ENCODE measurements at places on chromosomes 5 and 9.
A peak's percentile ranks its signal among the peaks of the same experiment; 100 is the strongest.

DNA sequence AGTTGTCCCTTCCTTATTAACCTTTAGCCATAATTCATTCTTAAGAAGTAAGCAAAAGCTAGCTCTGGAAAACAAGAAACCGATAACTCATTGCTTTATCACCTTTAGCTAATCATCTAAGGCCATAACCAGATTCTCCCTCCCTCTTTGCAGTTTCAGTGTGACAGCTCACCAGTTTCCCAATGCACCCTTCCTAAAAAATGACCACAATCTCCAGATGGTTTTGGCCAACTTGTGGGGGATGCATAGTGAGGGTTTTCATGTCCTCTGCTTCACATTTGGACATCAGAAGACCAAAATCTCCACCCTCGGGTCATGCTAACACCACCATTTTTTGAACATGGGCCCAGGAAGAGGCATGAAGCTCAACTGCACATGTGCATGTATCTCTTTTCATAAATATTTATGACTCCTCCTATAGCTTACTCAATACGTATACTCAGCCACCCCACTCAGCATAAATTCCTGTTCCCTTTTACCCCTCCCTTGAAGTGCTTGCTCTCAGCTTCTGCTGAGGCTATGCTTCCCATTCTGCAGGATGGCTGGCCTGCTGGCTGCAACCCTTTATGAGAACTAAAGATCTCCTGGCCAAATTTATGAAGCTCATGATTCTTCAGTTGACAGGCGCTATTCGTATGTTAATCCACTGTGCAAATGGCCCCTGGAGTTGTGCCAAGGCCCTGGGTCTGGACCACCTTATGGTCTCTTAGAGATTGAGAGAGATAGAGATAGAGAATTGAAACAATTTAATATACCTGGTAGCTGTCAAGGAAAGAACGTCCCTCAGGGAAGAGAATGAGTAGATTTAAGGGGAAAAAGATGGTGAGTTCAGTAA is 14.8 kb downstream of the PPP3R2 start:
- no peak for DNase-seq

DNA sequence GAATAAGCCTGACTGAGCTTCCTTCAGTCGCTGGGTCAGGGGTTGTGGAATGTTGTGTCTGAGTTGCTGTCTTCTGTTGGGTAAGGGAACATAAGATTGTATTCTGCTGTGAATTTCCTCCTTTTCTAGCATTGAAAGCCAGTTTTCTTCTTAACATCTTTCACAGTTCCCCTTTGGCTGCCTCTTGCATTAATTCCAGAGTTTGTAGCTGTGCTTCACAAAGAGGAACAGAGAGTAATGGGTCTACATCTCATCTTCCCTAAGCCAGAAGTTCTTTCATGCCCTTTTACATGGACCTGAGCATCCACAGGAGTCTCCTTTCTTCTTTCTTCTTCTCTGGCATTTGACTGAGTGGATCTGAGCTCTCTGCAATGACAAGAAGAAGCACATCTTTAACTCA is 686.8 kb downstream of the KCTD16 start:
- DNase-seq = no peak

DNA sequence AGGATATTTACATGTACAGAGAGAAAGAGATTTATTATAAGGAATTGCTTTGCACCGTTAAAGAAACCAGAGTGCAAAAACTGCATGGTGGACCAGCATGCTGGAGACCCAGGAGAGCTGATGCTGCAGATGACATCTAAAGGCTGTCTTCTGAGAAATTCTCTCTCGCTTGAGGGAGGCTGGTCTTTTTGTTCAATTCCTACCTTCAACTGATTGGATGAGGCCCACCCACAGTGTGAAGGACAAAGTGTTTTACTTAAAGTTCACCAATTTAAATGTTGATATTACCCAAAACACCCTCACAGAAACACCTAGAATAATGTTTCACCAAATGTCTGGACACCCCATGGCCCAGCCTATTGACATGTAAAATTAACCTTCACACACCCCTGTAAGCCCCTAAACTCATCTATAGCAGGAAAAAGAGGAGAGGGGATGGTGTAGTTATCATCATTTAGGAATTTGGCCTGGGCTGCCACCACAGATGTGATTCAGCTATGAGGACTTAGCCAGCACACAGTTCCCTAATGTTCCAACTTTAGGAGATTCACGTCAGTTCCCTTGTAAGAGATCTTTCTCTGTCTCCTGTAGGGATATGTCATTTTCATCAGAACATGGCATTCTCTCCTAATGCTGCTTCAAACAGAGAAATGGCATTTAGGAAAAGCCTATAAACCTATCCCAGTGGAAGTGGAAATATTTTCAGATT is 358.2 kb upstream of the TLE4 start:
- no peak for DNase-seq

- no peak for DNase-seq
These were observed 185.9 kb downstream of the AP3B1 start for GRCh38 chr5:78108564-78108963.

DNA sequence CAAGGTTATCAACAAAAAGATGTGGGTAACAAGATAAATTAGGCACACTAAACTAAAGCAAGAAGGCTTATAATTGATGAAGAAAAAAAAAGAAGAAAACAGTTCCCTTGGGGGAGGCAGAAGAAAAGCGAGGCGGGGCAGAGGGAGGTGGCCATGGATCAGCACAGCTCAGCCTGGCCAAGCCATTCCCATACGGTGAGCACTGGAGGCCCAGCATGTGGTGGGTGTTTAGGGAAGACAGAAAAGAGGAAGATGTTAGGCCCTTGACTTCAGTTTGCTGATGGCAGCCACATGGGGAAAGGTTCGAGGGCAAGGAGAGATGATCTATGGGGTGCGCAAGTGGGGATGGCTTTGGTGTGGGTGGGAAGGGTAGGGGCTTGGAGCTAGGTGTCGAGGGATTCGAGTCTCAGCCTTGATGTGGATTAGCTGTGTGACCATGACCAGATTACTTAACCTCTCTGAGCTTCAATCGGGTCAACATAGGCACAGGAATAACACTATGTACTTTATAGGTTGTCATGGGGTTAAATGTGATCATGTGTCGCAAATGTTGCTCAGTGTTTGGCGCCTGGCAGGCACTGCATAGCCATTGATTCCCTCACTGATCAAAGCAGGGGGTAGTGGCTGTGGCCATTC is 10.3 kb upstream of the STC2 start:
- no peak for DNase-seq

GRCh38 chr9:72537671-72538070 is 16.3 kb downstream of the TMC1 start:
- DNase-seq = no peak

DNA sequence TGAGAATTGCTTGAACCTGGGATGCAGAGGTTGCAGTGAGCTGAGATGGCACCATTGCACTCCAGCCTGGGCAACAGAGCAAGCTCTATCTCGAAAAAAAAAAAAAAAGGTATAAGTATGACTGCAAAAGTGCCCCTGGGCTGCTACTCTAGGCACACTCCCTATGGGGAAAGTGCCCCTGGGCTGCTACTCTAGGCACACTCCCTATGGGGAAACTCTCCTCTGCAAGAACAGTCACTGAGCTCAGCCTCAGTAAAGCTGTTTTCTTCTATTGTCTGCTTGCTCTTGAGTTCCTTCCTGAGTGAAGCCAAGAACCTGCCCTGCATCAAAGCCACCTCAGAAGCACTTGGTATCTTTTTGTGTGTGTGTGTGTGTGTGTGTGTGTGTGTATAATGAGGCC is 20.9 kb upstream of the TENT2 start:
- no peak for DNase-seq

DNA sequence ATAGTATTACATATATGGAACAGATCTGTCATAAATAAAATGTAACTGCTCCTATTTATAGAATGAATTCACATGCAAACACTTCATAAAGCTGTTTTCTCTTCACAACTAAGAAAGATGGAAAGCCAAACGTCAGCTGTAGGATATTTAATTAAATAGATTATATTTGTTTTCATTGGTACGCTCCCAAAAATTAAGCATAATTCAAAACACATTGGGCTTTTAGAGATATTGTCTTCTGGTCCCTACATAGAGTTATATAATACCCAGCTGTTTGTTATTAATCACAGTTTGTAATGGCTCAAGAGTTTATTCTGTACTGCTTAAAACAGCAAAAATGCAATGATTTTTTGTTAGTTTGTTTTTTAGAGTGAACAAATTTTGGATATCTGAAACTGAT is 61.2 kb downstream of the MRPS30 start:
- no peak for DNase-seq

GRCh38 chr5:7078901-7079300 is 317.0 kb upstream of the ADCY2 start:
- peak; percentile 46 for DNase-seq

- no peak for DNase-seq
These were observed 329.8 kb upstream of the PDE4D start for GRCh38 chr5:60223342-60223741.

DNA sequence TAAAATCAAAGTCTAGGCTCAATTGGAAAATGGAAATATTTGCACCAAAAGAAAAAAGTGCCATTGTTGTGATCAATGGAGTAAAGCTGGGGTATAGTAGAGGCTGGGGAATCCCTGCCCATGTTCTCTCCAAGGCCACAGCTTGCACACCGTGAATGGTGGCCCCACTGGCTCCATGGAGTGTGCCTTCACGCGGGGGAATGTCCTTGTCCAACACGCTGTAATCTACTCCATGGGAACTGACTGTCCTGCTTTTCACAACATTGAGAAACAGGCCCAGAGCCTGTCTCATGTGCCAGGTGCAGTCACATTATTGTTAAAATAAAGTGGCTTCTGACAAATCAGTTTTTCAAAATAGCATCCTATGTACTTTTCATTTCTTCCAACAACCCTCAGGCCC is 33.1 kb upstream of the ITGA2 start:
- DNase-seq = no peak

GRCh38 chr9:131478421-131478868 is 24.3 kb upstream of the POMT1 start:
- DNase-seq = no peak

DNA sequence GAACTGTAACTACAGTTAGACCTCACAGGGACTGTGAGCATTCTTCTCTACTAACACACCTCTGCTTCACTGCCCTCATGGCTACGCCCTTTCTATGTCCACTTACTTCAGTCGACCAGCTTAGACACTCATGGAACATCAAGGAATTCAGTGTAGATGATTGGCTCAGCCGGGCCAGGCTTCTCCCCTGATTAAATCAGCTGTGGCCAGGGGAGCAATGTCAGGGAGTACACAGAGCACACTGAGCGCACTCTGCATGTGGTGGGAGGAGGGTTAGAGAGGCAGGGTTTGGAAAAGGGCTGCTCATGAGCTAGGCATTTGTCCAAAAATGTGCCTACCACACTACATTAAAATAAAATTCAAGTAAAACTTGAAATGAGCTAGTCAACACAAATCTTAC is 400.5 kb downstream of the ARRDC3 start:
- DNase-seq = no peak

DNA sequence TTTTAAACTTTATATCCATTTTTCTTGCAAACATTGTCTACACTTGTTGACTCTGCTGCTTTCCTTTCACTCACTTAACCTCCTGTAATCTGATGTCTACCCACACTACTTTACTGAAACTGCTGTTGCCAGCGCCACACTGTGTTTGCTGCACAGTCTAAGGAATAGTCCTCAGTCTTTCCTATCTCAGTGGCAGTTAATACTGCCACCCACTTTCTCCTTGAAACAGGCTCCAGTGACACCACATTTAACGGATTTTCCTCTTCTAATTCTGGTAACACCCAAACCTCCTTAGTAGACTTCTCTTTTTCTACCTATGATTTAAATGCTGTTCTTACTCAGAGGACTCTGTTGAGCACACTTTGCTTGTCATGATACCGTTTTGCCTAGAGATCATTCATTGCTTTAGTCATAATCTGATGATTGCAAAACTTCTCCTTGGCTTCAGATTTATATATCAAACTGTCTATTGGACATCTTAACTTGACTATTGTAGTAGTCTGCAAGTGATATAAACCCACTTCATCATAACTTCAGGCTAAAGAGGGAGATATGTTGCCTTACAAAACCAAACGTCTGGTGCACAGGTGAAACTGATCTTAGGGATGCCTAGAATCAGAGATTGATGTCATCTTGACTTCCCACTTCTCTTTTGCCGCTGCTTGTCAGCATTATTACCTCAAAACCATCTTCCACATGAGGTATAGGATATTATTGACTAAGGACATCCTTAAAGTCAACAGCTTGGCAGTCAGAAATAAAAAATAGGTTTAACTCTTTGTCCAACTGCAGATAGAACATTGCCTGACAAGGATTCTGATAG is 94.1 kb downstream of the CDC42SE2 start:
- DNase-seq = no peak

DNA sequence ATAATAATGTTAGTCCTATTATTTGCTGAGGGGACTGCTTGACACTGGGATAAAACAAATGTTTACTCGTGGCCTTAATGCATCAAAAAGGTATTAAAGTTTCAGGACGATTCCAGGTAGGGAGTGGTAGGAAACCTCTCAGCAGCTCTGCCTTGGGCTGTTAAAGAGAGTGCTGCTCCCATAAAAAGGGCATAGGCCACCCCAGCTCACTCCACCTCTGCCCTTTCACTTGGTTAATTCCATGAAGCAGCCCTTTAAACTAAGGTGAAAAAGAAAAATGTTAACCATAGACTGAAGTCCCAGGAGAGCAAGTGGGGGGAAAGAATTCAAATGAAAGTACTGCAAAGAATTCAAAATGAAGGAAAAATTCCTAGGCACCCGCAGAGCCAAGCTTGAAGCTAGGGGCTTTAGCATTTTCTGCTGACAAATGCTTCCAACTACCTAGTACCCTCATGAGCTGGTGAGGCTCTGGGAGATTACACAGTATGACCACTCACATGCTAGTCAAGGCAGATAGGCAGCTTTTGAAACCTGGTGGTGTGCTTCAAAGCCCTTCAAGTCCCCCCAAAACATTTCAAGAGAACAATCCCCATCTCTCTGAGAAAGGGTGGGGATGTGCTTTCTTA is 8.5 kb downstream of the KLF9 start:
- no peak for DNase-seq

DNA sequence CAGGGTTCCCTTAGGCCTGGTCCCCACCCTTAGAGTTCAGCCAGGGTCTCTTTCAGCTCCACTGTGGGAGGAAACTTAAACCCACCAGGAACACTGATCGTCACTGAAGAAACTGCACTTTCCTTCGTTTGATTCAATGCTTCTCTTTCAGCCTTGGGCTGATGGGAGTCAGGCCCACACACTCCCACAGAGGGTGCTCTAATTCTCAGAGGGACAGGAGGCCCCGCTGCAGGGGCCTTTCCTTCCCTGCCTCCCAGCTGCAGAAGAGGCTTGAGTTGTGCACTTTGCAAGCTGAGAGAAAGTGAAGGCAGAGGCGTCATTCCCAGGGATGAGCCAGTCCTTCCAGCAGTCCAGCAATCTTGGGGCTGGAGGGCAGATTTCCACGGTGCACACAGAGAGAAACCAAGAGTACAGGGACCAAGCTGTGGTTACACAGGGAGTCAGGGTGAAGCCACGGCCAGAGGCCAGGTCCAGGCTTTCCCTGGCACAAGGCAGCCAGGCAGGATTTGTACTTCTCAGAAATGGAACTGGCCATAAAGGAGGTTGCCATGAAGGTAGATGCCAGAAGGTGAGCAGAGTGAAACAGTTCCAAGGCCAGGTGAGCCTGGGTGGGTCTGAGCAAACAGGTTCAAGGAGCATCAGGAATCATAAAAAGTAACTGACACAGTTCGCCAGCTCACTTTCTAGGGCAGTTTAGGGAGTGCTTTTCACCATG is 10.4 kb upstream of the GLIPR2 start:
- DNase-seq = no peak

GRCh38 chr5:53253421-53253871 is 143.9 kb upstream of the MOCS2 start:
- no peak for DNase-seq

Measured in NCI-H1694 (cell line).